Smooth muscle cell of the brain vasculature (primary cell): ENCODE measurements at places on chromosomes 1 and 21.

DNA sequence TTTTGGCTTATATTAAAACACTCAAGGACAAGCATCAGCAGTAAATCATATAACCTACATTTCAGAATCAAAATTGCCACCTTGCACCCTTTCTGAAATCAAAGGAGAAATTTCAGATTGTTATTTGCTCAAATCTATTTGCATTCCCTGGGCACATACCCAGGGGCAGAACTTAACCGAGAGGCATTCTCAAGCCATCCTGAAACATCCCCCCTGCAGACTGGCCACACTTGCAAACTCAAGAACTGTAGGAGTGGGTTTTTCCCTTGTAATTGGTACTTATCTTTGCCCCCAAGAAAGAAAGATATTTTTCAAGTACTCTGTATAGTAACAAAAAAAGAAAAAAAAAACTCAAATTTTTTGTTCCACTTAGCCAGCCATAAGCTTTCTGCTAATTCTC, 213.6 kb upstream of the ESRRG start:
- no peak for DNase-seq

DNA sequence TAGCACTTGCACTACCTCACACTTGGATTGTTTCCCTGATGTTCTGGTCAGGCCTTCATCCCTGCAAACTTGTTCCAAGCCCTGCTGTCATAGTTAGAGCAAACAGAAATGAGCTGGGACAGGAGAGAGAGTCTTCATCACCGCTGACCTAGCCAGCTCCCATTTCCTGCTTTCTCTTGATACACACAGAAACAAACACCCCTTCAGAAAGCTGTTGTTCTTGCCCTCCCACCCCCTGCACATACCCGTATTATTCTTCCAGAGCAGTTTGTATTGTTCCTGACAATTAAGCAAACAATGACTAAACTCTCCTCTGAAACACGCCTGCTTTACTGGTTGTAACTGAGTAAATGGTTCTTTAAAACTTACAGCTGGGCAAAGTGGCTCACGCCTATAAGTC, 2.9 kb upstream of the SYT2 start:
- DNase-seq, result no peak

GRCh38 chr1:188127507-188127906, 1298.8 kb downstream of the PLA2G4A start:
- no peak for DNase-seq

- DNase-seq, result no peak
These were observed 272.5 kb downstream of the RRAGC start for GRCh38 chr1:38586993-38587646.

GRCh38 chr1:219317762-219318353, 144.2 kb downstream of the LYPLAL1 start:
- DNase-seq, result no peak

DNA sequence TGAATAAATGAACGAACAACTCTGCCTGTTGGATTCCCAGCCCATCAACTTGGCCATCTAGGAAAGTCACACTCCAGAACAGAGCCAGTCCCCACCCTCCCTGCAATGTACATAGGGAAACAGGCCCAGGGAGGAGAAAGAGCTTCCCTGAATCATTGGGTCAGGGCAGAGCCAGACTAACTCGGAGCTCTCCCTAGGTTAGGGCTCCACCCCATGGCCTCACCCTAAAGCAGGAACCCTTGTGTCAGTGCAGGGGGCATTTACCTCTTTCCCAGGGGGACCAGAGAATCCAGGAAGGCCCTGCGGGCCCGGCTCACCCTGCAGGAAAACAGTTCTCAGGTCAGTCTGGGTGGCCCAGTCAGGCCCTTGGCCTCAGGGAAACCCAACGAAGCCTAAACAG, 11.6 kb downstream of the COL9A2 start:
- DNase-seq, result no peak

DNA sequence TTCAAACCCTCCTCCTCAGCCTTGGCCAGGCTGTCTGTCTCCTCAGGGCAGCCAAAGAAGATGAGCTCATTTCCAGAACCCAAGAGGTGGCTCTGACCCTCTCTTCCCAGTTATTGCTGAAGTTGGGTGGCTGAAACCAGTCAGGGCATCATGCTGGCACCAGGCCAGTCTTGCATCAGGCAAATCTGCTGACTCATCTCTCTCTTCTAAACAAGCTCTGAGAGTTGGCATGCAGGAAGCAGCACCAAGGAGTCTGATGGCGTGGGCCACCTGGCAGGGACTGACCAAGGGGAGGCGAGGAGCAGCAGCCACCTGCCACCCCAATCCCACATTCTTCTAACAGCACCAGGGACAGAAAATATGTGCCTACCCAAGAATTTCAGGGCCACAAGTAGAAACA, 104.8 kb upstream of the ATP1A1 start:
- DNase-seq, result no peak

DNA sequence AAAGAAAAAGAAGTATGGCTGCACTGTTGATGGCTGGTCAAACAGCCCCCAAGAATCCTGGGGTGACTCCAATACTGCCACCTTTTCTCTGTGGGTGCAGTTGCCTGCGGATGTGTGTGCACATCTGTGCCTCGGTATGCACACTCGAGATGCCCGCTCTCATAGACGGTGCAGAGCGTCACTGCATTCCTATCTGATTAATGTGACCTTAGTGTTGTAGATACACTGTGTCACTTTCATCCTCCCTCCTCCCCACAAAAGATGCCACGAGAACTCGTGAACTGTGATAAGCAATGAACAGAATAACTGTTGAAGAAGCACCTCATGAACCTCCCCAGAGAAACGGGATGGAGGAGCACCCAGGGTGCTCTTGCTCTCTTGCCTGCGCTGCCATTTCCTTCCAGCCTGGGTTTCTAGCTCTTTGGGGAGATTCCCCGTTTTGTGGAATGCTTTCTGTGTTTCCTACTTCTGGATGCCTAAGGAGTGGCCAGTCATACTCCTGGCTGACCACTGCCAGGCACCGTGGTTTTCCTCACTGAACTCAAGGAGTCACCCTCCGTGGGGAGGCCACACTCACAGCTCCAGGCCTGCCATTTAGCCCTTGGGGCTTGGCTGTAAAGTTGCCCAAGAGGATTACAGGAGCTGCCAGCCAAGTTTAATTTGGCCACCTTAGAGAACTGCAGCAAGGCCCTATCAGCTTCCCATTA, 32.0 kb downstream of the NTPCR start:
- no peak for DNase-seq

DNA sequence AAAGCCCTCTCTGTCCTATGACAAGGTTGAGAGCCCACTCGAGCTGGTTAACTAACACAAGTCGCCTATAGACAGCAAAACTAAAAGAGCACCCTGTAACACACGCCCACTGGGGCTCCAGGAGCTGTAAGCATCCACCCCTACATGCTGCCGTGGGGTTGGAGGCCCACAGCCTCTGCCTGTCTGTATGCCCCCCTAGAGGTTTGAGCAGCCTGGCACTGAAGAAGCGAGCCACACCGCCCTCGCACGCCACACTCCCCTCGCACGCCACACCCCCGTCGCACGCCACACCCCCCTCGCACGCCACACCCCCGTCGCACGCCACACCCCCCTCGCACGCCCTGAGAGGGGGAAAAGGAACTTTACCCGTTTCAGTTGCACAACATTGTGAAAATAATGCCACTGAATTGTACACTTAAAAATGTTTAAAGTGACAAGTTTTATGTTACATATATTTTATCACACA, 13.2 kb upstream of the HMGCL start:
- no peak for DNase-seq

DNA sequence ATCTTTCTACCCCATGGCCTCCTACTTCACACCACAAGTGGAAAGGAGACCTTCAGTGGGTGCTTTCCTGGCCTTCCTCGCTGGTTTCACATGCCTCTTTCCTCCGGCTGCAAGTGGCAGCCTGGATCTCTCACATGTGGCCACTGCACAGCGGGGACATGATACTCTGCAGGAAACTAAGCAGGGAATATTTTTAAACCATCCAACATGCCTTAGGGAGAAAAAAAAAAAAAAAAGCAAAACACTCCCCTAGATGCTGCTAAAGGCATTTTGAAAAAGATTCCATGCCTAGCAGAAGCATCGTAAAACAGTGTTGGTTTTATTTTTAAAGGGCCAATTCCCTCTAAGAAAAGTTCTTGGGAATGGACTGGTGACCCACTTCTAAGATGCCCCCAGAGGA, 12.2 kb upstream of the GJA5 start:
- no peak for DNase-seq

DNA sequence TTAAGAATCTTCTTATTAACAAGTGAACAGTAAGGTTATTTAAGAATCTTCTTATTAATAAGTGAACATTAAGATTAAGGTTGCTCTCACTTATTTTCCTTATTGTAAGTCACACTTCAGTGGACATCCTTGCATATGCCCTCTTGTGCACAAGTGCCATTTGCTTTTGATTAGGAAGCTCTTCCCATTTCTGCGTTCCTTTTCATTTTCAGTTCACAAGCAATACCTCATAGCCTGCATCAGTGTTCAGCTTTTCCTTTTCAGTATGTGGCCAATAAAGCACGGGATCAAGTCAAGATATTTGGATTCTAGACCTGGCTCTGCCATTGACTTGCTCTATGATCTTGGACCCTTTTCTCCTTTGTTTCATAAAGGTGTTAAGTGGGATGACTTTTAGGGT, 158.7 kb downstream of the DISP1 start:
- no peak for DNase-seq

DNA sequence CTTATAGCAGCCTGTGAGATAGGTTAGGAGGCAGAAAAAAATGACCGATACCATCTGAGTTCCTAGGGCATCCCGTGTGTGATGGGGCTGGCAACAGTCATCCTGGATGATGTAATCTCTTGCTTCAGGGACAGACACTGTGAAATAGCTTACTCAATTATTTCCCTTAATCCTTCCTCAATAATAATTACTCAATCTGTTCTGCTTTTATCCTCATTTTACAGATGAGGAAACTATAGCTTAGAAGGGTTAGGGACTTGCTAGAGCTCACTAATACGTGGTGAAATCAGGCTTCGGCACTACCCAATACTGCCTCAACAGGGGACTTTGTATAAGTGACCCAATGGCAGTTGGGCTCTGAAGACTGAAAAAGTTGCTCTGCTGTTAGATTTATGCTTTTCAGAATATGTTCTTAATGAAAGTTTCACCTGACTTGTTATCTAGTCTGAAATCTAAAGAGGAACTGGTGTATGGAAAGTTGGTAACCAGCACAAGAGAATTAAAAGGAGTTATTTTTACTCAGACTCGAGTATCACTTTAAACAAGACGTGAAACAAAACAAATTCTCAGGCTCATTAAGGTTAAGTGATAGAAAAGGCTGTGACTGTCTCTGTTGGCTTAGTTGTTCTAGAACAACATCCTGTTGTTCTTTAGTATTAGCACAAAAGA, 14.4 kb downstream of the CD55 start:
- no peak for DNase-seq

GRCh38 chr1:109386054-109386717, 11.5 kb downstream of the SORT1 start:
- no peak for DNase-seq

DNA sequence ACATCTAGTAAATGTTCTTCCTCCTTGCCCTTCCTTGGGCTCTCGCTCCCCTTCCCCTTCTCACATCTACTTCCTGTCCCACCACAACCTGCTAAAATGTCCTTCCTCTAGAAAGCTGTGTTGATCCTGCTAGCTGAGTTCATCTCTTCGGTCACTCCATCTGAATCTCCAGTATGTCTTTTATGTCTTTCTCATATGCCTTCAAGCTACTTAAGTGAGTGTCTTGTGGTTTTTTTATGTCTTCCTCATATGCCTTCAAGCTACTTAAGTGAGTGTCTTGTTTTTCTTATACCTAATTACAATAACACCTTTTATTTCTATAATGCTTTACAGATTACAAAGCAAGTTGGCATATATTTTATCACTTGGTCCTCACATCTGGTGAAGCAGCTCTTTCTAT, 33.9 kb downstream of the CSF1 start:
- DNase-seq, result no peak

- DNase-seq, result no peak
These were observed 4.4 kb upstream of the CAPN2 start for GRCh38 chr1:223708001-223708359.

- DNase-seq, result no peak
These were observed 62.9 kb downstream of the TBX19 start for GRCh38 chr1:168343566-168343965.

- no peak for DNase-seq
These were observed 172.0 kb upstream of the B3GALT2 start for GRCh38 chr1:193358419-193358818.

GRCh38 chr1:91693557-91693956, 192.4 kb downstream of the TGFBR3 start:
- no peak for DNase-seq

GRCh38 chr1:168504064-168504837, 39.5 kb downstream of the XCL2 start:
- no peak for DNase-seq

GRCh38 chr1:239443361-239443760, 57.0 kb downstream of the CHRM3 start:
- no peak for DNase-seq

DNA sequence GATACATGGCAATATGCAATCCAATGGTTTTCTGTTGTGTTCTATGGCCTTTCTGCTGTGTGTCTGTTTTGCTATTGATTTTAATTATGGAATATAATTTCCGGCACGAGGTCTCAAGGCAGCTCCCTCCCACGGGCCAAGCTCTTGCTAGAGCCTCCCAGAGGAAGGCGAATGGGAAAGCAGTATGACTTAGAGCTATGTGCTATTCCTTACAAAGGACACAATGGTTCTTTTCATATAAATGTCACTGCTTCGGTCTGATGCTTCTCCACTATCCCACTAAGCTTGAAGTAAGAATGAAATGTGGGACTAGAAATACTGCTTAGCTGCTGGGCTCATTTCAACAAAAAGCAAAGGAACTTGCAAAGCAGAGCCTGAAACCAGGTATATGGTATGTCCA, 322.2 kb upstream of the BEND5 start:
- DNase-seq, result no peak

- DNase-seq, result peak; percentile 59
These were observed 13.8 kb upstream of the NASP start for GRCh38 chr1:45569962-45570581.

DNA sequence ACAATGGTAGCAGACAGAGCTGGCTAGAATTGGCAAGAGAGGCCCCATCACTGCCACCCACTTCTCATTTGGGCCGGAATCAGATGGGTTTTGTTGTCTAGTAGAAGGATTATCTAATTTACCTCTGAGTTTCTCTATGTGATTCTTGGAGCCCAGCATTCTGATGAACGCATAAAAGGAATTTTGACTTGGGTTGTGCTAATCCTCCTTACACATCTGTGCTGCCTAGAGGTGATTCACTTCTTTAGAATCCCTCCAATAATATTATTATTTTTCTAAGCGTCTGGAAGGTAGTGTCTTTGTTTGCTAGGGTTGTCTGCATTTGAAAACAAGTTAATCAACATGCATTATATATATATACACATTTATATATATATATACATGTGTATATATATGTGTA, 118.1 kb downstream of the RUNX1 start:
- no peak for DNase-seq

DNA sequence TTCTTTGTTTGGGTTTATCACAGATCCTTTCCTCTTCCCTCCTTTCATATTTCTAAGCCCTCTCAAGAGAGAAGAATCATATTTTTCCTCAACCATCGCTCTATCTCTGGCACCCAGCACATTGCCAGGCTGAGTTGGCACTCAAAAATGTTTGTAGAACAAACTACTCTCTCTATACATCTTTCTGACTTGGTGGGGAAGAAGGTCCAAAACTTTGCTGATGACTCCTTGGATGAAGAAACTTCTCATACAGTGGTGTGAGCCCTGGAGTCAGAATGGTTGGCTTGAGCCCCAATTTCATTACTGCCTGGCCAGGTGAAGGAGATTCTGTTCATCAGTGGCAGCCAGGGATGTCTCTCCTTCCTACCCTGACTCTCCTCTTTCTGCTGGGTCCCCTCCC, 11.9 kb downstream of the ALX3 start:
- DNase-seq, result no peak

GRCh38 chr1:215357901-215358300, 209.2 kb upstream of the KCTD3 start:
- DNase-seq, result no peak
